ENCODE measurements at places on chromosomes 2 and 18.

DNA sequence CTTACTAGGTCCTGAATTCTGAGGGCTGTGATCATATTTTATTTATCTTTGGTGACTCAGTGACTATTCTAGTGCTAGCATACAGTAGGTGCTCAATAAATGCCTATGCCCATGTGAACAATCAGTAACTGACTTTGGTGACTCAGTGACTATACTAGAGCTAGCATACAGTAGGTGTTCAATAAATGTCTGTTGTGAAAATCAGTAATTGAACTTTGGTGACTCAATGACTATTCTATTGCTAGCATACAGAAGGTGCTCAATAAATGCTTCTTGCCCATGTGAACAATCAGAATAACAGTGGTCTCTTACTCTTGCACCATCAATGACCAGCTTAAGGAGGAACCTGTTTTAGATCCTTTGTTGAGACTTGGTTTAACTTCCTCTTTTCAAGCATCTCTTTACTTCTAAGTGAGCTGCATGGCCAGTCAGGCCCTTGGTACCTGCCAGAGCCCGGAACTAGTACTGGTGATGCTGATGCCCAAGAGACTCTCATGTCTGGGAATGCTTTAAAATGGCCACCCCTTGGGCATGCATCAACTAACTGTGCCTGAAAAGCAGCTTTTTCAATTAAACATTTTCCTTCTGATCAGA lies 214.9 kb upstream of the SPRED2 start:
- DNase-seq = no peak

DNA sequence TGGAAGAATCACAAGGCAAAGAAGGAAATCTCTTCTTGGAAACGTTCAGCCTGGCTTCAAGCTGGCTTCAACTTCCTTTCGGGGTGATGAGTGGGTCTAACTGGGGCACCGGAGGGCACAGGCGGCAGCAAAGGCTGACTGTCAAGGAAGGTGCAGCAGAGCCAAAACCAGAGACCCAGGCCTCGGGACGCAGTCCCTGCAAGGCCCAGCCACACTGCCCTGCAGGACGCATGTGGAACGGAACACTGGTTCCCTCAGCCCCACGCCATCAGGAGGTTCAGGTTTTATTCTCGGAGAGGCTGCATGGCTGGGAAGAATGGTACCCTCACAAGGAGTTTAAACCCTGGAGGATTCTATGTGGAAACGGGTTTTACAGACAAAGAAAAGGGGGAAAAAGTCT lies 165.5 kb downstream of the HDAC4 start:
- no peak for DNase-seq

GRCh38 chr2:24973812-24974211 lies 2.1 kb upstream of the DNAJC27 start:
- no peak for DNase-seq

GRCh38 chr18:79423211-79424007 lies 27.7 kb downstream of the NFATC1 start:
- DNase-seq = no peak

DNA sequence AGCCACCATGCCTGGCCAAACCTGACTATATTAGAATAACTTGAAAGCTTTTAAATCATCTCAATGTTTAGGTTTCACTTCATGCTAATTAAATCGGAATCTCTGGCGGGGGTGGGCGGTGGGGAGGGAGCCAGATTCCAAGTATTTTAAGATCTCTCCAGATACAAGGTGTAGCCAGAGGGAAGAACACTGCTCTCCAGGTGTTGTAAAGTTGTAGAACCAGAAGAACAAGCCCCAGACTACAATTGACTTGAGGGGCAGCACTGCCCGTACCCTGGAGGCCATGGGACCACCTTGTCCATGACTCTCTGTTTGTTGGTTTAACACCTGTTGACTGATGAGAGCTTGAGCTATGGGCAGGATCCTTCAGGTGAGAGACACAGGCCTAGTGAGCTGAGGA lies 33.1 kb upstream of the GTF2A1L start:
- DNase-seq = no peak

DNA sequence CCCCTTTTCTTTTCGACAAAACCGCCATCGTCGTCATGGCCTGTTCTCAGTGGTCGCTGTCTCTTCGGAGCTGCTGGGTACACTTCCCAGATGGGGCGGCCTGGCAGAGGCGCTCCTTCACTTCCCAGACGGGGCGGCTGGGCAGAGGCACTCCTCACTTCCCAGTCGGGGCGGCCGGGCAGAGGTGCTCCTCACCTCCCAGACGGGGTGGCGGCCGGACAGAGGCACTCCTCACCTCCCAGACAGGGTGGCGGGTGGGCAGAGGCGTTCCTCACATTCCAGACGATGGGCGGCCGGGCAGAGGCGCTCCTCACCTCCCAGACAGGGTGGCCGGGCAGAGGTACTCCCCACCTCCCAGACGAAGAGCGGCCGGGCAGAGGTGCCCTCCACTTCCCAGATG lies 138.9 kb downstream of the DTNB start:
- DNase-seq = no peak

- DNase-seq = peak; percentile 73
Measured at GRCh38 chr2:233857511-233858141, 3.3 kb upstream of the HJURP start.

DNA sequence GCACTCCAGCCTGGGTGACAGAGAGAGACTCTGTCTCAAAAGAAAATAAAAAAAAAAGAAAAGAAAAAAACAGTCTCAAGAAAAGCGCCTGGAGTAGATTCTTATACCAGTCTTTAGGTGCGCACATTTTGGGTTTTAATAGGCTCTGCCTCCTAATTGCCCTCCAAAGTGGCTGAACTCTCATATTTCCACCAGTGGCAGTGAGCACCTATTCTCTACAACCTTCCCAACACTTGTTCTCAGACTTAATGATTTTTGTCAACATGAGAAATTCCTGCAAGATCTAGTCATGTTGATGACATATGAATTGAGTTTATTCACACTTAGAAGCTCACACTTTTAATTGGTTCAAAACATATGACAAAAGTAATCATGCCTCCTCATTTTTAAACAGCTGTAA lies 39.0 kb downstream of the PLB1 start:
- DNase-seq = no peak

DNA sequence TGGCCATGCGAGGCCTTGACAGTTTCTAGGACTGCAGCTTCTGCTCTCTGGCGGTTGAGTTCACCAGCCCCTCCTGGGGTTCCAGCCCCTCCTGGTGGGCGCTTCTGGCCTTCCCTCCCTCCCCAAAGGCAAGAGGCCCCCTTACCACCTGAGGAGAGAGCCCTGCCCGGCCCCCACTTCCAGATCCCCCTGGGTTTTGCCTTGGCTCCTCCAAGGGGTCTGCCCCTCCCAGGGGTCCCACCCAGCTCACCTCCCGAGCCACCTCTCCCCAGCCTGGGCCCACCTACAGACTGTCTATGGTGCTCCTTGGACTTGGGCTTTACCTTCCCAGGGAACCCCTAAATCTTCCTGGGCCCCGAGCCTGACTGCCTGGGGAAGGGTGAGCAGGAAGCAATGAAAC lies 264.5 kb downstream of the ATAD2B start:
- DNase-seq = no peak

- no peak for DNase-seq
Measured at GRCh38 chr2:134406311-134406710, 152.4 kb downstream of the MGAT5 start.

DNA sequence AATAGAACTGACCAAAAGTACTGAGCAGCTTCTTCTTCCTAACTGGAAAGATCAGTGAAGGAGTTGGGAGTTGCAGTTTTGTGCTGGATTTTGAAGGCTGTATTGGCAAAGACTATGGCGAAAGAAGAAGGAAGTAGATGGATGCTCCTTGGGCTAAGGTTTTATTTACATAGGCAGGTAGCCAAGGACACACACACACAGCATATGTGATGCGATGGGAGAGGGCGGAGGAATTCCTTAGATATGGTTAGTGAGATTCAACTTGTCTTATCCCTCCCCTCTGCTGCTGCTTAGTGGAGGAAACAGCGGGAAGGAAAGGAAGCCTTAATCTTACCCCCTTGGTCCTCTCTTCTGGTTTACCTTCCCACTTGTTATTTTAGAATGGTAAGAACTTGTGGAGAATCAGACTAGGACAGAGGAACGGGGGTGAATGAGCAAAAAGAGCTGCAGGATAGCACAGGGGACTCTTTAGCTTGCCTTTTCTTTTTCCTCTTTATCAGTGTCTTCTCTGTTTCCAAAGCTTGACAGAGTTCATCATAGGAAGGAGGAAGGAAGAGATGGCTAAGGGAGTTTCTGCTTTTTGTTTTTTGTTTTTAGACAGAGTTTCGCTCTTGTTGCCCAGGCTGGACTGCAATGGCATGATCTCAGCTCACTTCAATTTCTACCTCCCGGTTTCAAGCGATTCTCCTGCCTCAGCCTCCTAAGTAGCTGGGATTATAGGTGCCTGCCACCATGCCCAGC lies 87.9 kb downstream of the OSBPL6 start:
- no peak for DNase-seq

DNA sequence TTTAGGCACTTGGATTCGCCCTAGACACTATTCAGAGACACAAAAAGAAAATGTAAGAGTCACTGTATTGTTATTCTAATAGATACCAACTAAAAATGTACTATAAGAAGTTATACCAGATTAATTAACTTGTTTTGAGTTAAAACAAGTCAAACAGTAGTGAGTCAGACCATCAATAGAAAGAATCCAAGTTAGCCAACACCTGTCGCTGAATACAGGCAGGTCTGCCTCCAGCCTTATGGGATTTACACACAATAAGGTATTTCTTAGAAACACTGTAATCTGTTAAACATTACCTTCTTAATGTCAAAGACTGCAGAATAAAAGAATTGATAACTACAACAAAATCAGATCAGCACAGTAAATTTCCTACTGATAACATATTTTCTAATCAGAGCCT lies 181.4 kb downstream of the DYM start:
- no peak for DNase-seq

DNA sequence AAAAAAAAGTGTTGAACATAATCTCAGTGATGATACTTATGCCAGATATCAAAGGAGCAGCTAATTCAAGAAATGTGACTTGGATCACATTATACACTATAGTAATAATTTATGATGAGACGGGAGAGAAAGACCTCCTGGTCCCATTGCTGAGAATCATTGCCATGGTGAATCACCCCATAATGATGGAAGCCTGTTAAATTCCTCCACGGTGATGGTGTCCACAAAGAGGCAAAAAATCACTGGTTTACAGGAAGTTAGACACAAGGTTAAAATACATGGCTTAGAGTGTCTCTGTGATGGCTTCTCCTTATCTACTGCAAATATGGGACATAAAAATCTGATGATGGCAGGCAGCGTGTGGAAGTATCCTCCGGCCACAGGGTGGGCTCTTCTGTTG lies 210.0 kb downstream of the CDH2 start:
- DNase-seq = no peak

- no peak for DNase-seq
Measured at GRCh38 chr18:50320719-50321118, 33.2 kb upstream of the CXXC1 start.

DNA sequence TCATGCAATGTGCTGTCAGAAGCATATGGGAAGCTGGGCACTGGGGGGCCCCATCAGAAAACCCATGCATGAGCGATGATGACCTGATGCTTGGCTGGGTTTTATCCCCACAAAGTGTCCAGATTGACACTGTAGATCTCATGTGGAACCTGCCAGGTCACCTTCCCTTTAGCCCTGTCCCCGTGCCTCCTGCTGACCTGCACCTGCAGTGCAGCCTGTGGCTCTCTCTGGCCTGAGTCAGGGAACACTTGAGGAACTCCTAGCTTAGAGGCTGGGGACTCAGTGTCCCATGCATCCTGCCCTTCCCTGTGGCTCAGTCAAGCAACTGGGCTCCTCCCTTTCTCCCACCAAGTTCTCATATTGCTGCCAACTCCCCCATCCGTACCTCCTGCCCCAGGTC lies 57.7 kb downstream of the PDCL3 start:
- DNase-seq = no peak

GRCh38 chr18:27713738-27714095 lies 463.2 kb downstream of the CDH2 start:
- DNase-seq = no peak

GRCh38 chr2:11365096-11365879 lies 20.9 kb upstream of the ROCK2 start:
- no peak for DNase-seq

- DNase-seq = no peak
Measured at GRCh38 chr2:181999911-182000310, 14.3 kb downstream of the PPP1R1C start.

DNA sequence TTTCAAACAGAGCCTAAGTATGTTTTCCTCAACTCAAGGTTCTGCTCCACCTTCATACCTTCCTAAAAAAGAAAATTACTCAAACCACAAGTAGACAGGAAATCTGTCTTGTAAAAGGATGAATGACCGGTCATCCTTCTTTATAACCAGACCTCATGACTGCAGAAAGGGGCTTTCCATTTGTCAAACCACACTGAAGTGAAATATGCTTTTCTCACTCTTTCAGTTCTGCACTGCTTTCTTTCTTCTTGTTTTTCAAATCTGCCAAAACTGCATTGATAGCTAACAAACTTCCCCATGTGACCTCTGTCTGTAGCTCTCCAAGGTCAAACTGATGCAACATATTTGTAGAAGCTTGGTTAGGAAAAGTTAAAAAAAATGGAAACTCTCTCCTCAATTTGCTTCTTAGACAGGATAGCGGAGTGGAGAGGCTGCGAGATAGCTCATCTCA lies 308.9 kb upstream of the CCDC68 start:
- no peak for DNase-seq

- no peak for DNase-seq
Measured at GRCh38 chr18:58315041-58315440, 271.0 kb downstream of the NEDD4L start.

- DNase-seq = no peak
Measured at GRCh38 chr2:188824125-188824524, 150.0 kb upstream of the COL3A1 start.

DNA sequence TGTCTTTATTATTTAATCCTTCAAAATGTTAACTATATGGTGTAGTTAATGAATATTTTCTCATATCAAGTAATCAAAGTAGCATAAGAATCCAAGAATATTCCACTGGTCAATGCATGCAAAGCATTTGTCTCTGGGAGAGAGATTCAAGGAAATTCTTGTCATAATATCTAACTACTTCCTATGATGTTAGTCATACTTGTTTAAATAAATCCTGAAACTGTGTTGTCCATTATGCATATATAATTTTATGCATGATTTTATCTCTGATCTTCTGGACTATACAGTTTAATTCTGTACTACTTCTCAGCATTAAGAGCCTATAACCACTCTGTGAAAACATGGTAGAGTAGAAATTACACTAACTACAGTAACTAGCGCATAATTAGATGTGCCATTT lies 388.3 kb downstream of the NR4A2 start:
- no peak for DNase-seq

GRCh38 chr2:195706161-195706900 lies 49.3 kb downstream of the SLC39A10 start:
- no peak for DNase-seq

GRCh38 chr2:226184940-226185615 lies 614.5 kb downstream of the IRS1 start:
- no peak for DNase-seq
